NCI-H187 (cell line): ENCODE measurements at places on chromosomes 16 and 17.
A peak's percentile ranks its signal among the peaks of the same experiment; 100 is the strongest.

GRCh38 chr16:81765111-81765919 lies 13.8 kb upstream of the PLCG2 start:
- no peak for DNase-seq

- no peak for DNase-seq
These were observed 69.0 kb upstream of the BCAR1 start for GRCh38 chr16:75320435-75320834.

- DNase-seq = peak; percentile 35
These were observed 6.6 kb downstream of the CDC42EP4 start for GRCh38 chr17:73304971-73305812.

DNA sequence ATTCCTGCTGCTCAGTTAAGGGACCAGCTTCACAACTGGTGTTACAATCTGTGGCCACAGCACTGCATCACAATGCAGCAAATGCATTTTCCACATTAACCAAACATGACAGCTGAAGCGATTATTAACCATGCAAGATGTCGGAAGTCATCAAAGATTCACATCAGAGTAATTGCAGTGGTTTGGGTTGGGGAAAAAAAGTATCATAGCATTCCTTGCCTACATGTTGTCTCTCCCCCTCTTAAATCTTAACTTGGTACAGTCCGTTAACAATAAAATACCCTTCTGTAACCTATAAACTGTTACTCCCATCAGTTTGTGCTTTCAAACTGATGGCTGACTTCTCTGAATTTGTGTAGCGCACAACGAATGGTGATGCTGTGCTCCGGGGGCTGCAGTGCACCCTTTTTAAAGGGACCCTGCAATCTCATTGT lies 51.6 kb downstream of the NUP93 start:
- no peak for DNase-seq

- DNase-seq = no peak
These were observed 21.1 kb upstream of the NSMCE1 start for GRCh38 chr16:27289669-27290068.

DNA sequence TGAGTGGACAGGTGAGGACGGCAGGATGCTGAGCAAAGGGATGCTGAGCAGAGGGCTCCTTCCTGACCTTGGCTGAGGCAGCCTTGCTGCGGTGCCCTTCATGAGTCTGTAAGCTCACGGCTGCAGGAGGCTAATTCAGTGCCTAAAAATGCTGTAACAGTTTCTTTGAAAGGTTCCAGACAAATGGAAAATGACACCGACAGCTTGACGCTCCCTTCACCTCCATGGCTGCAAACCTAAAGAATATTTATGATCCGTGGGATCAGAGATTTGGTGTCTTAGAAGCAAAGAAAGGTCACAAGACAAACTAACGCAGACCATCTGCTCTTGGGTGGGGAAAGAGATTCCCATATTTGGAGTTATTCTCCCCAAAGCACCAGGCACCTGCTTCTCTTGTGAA lies 28.0 kb downstream of the TOM1L2 start:
- DNase-seq = no peak

DNA sequence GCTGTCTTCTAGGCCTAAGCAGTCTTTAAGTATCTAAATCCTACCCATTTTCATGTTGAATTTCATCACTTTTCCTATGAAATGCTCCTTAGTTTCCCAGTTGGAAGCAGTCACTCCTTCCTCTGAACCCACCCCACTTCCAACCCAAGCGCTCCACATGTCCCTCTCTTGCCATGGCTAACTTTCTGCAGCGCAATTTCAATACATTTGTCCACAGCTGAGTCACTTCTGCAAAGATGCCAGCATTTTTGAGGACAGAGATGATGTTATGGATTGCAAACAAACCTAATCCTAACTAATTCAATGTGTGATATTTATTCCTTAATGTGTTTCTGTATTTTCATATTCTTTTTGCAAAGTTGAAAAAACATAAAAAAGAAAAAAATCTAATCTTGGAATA lies 71.7 kb downstream of the HLF start:
- DNase-seq = no peak

DNA sequence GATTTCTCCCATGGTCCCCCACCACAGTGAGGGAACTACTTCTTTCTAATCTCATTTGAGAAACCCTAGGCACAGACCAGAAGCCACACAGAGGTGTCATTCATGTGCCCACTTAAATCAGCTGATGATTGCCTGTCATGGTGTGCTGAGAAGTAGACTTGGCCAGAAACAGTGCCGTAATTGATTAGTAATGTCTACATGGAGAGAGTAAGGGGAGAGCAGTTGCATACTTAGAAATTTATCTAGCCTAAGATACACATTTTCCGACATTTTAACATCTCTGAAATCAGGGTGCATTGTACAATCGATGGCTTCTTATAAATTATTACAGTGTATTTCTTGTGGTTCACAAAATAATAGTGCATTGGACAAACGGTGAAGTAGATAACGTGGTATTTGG lies 271.8 kb downstream of the IRF8 start:
- DNase-seq = no peak

- no peak for DNase-seq
These were observed 21.0 kb downstream of the VASN start for GRCh38 chr16:4392382-4393239.

GRCh38 chr17:73316919-73317505 lies 5.2 kb upstream of the CDC42EP4 start:
- no peak for DNase-seq

DNA sequence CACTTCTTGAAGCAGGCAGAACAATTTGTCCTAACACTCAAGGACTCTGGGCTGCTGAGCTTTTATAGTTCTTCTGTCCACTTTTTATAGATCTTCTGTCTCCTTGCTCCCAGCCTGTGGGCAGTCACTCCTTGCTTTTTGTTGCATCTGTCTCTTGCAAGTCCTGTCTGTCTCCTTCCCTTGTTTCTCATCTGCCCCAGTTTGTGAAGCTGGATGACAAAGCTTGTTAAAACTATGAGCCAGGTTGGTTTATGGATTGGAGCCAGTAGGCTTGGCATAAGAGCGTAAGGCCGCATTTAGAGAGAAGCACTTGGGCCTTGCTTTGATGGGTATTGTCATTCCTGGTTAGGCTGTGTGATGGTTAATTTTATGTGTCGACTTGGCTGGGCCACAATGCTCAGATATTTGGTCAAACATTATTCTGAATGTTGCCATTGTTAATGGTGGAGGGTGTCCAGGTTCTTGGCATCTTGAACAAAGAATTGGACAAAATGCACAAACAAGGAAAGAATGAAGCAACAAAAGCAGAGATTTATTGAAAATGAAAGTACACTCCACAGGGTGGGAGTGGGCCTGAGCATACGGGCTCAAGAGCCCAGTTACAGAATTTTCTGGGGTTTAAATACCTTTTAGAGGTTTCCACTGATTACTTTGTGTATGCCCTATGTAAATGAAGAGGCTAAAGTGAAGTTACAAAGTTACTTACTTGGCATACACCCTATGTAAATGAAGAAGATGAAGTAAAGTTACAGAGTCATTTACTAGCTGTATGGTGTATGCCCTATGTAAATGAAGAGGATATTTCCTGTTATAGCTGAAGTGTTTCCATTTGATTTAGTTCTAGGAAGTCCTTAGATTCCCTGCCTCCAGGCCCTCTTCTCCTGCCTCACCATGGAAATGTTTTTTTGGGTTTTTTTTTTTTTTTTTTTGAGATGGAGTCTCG lies 8.0 kb upstream of the CPPED1 start:
- DNase-seq = no peak
